CD4-positive, alpha-beta T cell treated with Interleukin-21 for 1 hour (primary cell): ENCODE measurements at places on chromosomes 13 and 19.

DNA sequence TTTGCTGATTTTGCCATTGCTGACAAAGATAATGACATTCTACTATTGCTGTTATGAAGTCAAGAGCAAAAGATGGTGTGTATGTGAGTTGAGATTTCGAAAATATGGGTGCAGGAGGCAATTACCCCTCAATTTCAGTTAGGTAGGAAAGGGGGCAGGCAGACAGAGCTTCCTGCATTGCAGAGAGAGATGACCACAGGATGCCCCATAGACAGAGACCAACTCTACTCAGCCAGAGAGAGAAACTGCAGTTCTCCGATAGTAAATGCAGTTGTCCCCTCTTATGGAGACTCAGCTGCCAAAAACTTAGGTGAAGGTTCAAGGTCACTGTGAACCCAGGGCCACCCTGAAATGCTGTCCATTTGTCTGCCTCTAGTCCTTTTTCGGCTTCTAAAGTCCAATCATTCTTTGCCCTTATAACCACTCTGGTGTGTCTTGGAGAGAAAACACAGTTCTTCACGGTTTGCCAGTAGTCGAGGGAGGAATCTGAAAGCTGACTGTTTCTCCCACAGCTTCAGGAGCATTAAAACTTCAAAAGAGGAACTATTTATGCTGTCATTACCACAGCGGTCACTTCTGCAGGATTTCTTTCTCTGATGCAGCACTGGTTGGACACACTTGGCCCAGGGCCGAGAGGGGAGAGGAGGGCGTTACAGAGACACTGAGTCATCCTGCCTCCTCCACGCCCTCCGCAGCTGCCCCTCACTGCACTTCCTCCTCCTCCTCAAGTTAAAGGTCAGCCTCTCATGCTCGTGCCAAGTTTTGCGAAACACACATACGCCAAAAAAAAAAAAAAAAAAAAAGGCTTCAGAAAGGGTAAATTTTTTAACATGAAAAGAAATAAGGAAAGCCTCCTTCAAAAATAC is 264.3 kb downstream of the FOXO1 start:
- DNase-seq = peak; percentile 43

DNA sequence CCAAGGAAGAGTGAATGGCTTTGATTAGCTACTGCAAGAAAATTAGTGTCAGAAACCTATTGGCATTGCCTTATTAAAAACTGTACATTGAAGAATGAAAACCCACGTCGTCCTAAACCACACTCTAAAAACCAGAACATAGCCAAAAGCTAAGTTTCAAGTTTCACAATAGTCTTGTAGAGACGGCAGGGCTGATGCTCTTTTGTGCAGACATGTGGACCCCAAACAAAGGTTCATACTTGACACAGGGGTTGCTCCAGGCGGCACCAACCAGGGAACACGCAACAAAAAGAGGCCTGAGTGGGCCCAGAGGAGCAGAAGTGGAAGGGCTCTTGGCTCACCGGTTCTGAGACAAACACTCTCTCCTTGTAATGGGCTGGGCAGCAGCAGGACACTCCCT is 28.6 kb upstream of the MIR17HG start:
- DNase-seq = no peak

DNA sequence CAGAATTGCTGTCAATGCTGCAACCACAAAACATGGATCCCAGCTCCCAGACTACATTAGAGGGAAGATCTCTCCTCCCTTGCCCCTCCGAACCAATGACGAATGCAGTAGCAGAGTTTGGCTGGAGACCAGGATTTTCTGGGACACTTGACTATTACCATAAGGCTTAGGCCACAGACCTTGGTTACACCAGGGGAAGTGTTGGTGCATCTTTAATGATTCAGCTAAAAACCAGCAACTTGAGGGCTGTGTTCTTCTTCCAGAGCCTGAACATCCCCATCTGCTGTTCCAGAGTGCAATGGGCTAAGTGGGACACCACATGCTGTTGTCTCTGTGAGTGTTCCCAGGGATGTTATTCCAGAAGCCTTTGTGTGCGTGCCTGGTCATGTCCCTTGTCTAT is 528.2 kb downstream of the LMO7 start:
- no peak for DNase-seq

DNA sequence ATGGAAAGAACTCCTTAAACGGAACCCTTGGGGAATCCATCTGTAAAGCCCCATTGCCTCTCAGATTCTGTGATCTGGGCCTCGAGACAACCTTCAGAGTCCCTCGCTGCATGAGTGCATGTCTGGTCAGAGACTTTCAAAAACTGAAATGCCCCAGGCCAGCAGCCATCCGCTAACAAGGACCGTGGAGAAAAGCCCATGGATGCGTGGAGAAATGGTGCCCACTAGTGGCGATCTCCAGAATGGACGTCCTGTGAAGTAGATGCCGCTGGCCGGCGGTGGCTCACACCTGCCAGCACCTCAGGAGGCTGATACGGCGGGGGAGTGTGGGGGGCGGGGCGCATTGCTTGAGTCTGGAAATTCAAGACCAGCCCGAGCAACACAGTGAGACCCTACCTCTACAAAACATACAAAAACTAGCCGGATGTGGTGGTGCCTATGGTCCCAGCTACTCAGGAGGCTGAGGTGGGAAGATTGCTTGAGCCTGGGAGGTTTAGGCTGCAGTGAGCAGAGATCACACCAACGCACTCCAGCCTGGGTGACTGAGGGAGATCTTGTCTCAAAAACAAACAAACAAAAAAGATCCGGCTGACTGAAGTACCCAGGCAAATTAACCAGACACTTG is 7.9 kb upstream of the CDC16 start:
- peak; percentile 87 for DNase-seq

- no peak for DNase-seq
Observed at GRCh38 chr13:75736173-75736572, 100.0 kb downstream of the LMO7 start.

- DNase-seq = no peak
Observed at GRCh38 chr19:31266196-31266595, 83.0 kb downstream of the TSHZ3 start.
